Putamen (tissue), 1 donor: ENCODE measurements at places on chromosomes 1 and 21.
A peak's percentile ranks its signal among the peaks of the same experiment; 100 is the strongest.

DNA sequence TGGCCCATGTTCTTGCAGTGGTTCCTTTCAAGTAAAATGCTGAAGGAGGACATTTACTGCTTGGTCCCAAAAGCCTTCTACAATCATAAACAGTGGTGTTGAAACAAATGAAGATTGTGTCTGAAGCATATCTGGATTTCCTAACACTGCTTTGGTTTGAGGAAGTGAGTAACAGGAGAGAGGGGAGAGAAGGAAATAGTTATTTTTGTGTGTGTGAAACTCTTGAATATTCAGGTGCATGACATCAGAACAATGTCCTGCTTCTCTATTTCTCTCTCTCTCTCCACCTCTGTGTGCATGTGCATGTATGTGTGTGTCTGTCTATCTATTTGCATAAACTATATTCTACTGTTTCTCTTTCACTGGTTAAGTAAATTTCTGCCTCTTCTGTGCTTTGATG is 61.4 kb upstream of the TNFSF18 start:
- no peak for DNase-seq

DNA sequence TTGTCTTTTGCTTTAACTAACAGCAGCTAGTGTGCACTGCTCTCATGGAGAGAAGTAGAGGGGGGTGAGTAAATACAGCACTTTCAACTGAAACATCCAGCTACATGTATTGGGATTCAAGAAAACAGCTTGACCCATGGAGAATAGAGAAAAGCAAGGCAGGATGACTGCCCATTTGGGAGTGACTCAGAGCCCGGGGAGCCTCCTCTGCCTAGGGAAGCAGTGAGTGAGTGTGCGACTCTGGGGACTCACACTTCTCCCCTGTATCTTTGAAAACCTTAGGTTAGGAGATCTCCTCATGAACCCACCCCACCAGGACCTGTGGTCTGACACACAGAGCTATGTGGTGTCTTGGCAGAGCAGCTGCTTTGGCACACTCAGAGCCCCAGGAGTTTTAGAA is 82.0 kb upstream of the PTGFR start:
- no peak for DNase-seq

DNA sequence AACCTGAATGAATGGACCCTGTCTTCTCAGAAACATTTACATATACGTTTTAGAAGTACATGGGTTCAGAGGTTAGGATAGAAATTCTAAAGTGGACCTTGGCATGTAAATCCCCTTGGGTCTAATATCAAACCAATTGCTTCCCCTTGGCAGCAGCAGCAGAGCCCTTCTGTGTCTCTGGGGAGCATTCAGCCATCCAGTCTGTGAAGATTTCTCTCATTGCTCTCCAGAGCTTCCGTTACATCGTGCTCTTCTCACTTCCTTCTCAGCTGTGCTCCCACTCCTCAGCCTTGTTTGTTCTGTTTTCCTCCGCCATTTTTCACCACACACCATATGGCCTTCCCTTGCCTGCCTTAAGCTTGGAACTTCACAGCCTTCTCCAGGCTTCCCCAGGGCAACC is 61.5 kb upstream of the ATP1B1 start:
- no peak for DNase-seq

DNA sequence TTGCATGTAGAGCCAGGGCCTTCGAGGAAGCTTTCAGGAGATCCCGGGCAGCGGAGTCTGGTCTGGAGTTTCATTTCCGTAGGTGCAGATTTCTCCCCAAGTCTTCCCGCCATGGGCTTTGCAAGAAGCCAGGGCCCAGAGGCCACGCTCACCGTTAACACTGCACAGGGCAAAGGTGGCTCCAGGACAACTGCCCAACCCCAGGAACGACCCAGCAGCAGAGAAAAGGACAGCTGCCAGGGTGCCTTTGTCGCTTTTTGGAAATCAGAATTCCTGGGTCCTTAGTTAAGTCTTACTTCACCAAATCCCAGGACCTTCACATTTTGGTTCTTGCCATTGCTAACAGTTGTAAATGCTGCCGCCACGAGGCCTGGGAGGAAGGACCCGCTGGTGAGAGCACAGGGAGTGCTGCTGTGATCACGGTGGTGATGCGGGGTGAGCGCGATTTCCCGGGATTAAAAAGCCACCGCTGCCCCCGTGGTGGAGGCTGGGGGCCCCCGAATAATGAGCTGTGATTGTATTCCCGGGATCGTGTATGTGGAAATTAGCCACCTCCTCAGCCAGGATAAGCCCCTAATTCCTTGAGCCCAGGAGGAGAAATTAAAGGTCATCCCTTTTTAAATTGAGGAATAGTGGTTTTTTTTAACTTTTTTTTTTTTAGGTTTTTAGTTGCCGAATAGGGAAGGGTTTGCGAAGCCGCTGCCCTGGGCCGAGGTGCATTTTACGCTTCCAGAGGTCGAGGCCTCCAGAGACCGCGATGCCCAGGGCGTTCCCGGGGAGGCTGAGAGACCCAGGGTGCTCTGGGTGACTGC is 8.2 kb downstream of the SIM2 start:
- DNase-seq: no peak

GRCh38 chr1:12300706-12301105 is 70.9 kb downstream of the VPS13D start:
- DNase-seq: peak; percentile 33

DNA sequence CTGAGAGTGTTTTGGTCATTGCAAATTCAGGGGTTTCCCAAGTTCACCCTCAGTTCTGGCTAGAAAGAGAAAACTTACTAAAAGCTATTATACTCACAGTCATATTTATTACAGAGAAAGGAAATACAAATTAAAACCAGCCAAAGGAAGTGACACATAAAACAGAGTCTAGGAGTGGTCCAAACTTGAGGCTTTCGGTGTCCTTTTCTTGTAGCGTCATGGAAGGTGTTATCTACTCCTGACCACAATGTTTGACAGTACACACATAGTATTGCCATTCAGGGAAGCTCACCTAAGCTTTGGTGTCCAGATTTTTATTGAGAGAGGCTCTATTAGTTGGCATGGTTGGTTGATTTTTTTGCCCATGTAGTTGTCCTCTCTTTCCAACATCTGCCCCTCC is 59.0 kb downstream of the SLC35A3 start:
- no peak for DNase-seq

DNA sequence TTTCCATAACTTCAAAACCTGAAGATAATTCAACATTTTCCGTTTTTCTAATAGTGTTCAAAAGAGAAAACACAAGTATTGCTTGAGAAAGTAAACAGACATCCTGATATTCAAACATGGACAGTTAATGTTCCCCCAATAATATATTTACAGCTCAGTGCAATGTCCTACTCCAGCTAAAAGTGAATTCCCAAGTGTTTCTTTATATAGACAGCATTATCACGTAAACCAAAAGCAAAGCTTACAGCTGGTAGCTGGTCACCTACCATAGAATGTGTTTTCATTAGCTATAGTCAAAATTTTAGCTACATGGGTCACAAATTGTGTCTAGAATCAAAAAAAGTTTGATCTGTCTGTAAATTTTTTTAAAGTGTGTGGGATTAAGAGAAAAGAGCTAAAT is 34.9 kb downstream of the WLS start:
- DNase-seq: no peak

- no peak for DNase-seq
These were observed 38.7 kb upstream of the PDC start for GRCh38 chr1:186499571-186499970.

DNA sequence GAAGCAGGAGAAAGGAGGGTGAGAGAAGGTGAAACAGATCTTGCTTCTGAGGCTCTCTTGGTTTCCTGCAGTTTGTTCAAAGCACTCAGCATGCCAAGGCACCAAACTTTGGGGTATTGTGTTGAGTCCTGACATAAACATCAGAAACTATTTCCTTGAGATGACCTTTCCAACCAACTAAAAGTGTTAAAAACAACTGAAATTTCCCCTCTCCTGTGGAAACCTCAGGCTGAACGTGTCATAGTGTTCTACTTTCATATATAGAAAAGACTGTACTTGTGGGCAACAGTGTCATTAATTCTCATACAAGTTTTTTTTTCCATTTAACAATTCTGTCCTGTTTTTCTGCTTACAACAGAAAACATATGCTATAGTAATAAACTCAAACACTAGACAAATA is 6.3 kb upstream of the LYST start:
- no peak for DNase-seq

DNA sequence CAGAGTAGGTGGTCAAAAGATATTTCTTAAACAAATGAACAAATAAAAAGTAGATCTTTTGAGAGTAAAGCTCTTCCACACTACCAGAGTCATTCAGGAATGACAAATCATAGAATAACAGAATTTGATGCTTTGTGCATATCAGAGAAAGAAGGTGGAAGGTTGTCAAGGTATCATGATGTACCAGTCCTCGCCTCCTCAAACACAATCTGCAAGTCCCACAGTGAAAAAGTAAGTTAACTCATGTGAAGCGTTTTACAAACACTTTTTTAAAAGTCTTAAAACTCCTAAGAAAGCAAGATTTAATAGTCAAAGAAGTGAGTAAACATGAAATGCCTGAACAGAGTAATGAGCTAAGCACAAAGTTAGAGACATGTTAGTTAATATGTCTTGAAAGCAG is 2.5 kb upstream of the RGS4 start:
- DNase-seq: peak; percentile 60
